Neural progenitor cell (in vitro differentiated cells): ENCODE measurements at places on chromosomes 7 and 10. TPM values are rescaled to one million over a fixed set of nuclear protein-coding genes. Genes with fewer than 3 reads are reported as not detected.
A peak's percentile ranks its signal among the peaks of the same experiment; 100 is the strongest.

The KIF11 gene
- total RNA-seq: 80.2 and 128 TPM in 2 replicates

The OR9A2 gene
- not detected in 2 replicates for total RNA-seq

The GBX1 gene
- not detected in 2 replicates for total RNA-seq

The IFIT2 gene
- 0.06 and 0.22 TPM in 2 replicates for total RNA-seq

The PHF14 gene
- 53.1 and 80.4 TPM in 2 replicates for total RNA-seq

The RAMP3 gene
- total RNA-seq: not detected in 2 replicates

The SPDYE5 gene
- not detected in 2 replicates for total RNA-seq

The MMRN2 gene
- 0.28 and 1.4 TPM in 2 replicates for total RNA-seq

The PANK1 gene
- 38.0 and 49.0 TPM in 2 replicates for total RNA-seq

The NYAP1 gene
- 1.2 and 6.7 TPM in 2 replicates for total RNA-seq

The NME8 gene
- total RNA-seq: 0.34 and 9.0 TPM in 2 replicates

The AKR1D1 gene
- 0.28 TPM in 1 of 2 replicates, not detected in the other for total RNA-seq

The CYP2C19 gene
- not detected in 2 replicates for total RNA-seq

The PRSS58 gene
- not detected in 2 replicates for total RNA-seq

GRCh38 chr7:214410-215212 lies 22.2 kb downstream of the FAM20C start:
- DNase-seq: no peak
- no peak overlapping the region for H3K4me3 ChIP-seq
- H3K27me3 ChIP-seq: no peaks in the 10 kb centered on the region
- H3K36me3 ChIP-seq: no peaks in the 10 kb centered on the region

- no peaks in the 10 kb centered on the region for H3K4me1 ChIP-seq
- no peaks in the 10 kb centered on the region for H3K27me3 ChIP-seq
- H3K27ac ChIP-seq: no peak overlapping the region
- DNase-seq: no peak
- H3K36me3 ChIP-seq: no peaks in the 10 kb centered on the region
Observed at GRCh38 chr10:71825217-71825616, 25.8 kb downstream of the PSAP start.

GRCh38 chr10:12013926-12014325 lies 28.7 kb downstream of the UPF2 start:
- DNase-seq: no peak
- no peaks in the 10 kb centered on the region for H3K4me1 ChIP-seq
- H3K27ac ChIP-seq: no peak overlapping the region
- no peaks in the 10 kb centered on the region for H3K27me3 ChIP-seq

DNA sequence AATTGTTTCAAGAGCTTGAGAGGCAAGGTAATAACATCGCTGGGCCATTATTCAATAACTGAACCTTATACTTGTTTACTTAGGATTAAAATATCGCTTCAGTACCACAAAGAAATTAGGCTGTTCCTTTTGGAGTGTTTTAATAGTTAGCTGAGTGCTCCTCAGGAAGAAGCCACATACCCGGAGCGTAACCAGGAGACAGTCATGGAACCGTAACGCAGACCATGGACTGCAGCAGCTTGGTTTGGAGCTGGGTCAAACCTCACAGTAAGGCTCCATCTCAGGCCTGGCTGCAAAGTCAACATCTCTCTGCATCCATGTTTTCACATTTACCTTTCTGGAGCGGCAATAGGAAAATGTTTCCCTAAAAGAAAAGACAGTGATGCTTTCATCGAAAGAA lies 599.0 kb downstream of the TNS3 start:
- no peak overlapping the region for H3K27ac ChIP-seq
- no peaks in the 10 kb centered on the region for H3K4me1 ChIP-seq
- H3K4me3 ChIP-seq: no peak overlapping the region
- no peaks in the 10 kb centered on the region for H3K27me3 ChIP-seq
- DNase-seq: no peak
- H3K36me3 ChIP-seq: no peaks in the 10 kb centered on the region

GRCh38 chr10:49539320-49539885 lies 482 bp upstream of the ERCC6 start:
- peaks cover 8% of the 10 kb centered on the region for H3K4me1 ChIP-seq
- H3K4me3 ChIP-seq: peak overlapping the region; percentile 55
- H3K27ac ChIP-seq: no peak overlapping the region
- peak; percentile 34 for DNase-seq
- H3K27me3 ChIP-seq: peaks cover 21% of the 10 kb centered on the region

- peaks cover 28% of the 10 kb centered on the region for H3K4me1 ChIP-seq
- no peaks in the 10 kb centered on the region for H3K36me3 ChIP-seq
- no peak for DNase-seq
- H3K4me3 ChIP-seq: no peak overlapping the region
Observed at GRCh38 chr10:64115471-64115870, 594.3 kb downstream of the REEP3 start.

GRCh38 chr7:7177044-7177517 lies 5.3 kb upstream of the C1GALT1 start:
- H3K27me3 ChIP-seq: no peaks in the 10 kb centered on the region
- peaks cover 34% of the 10 kb centered on the region for H3K4me1 ChIP-seq
- peak; percentile 29 for DNase-seq
- no peaks in the 10 kb centered on the region for H3K36me3 ChIP-seq

- H3K36me3 ChIP-seq: no peaks in the 10 kb centered on the region
- no peak for DNase-seq
- no peak overlapping the region for H3K4me3 ChIP-seq
- H3K27me3 ChIP-seq: no peaks in the 10 kb centered on the region
- H3K27ac ChIP-seq: no peak overlapping the region
Observed at GRCh38 chr7:129123510-129123857, 21.0 kb upstream of the TSPAN33 start.

DNA sequence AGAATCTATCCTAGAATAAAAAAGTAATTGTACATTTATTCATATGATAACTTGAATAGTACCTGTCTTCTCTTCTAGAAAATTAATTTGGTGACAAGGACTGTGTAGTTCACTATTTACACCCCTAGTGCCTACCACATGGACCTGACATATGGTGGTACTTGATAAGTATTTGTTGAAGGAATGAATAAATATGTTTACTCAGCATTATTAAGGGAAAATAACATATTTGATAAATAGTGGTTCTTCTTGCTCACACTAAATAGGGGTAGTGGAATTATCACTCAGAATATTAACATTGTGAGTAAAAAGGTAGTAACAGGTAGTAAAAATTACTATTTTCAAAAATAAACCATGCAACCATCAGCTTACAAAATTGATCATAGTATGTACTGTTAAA lies 2.8 kb downstream of the SHTN1 start:
- H3K36me3 ChIP-seq: no peaks in the 10 kb centered on the region
- no peak overlapping the region for H3K27ac ChIP-seq
- H3K27me3 ChIP-seq: no peaks in the 10 kb centered on the region
- DNase-seq: no peak
- peaks cover 4% of the 10 kb centered on the region for H3K4me1 ChIP-seq

GRCh38 chr10:119518176-119518575 lies 24.3 kb downstream of the RGS10 start:
- H3K4me1 ChIP-seq: peaks cover 24% of the 10 kb centered on the region
- H3K27ac ChIP-seq: no peak overlapping the region
- DNase-seq: no peak
- no peaks in the 10 kb centered on the region for H3K36me3 ChIP-seq
- no peak overlapping the region for H3K4me3 ChIP-seq

GRCh38 chr10:46537309-46537708 lies 19.1 kb downstream of the GPRIN2 start:
- H3K27me3 ChIP-seq: no peaks in the 10 kb centered on the region
- no peak overlapping the region for H3K27ac ChIP-seq
- DNase-seq: peak; percentile 53
- H3K4me3 ChIP-seq: no peak overlapping the region
- no peaks in the 10 kb centered on the region for H3K36me3 ChIP-seq

DNA sequence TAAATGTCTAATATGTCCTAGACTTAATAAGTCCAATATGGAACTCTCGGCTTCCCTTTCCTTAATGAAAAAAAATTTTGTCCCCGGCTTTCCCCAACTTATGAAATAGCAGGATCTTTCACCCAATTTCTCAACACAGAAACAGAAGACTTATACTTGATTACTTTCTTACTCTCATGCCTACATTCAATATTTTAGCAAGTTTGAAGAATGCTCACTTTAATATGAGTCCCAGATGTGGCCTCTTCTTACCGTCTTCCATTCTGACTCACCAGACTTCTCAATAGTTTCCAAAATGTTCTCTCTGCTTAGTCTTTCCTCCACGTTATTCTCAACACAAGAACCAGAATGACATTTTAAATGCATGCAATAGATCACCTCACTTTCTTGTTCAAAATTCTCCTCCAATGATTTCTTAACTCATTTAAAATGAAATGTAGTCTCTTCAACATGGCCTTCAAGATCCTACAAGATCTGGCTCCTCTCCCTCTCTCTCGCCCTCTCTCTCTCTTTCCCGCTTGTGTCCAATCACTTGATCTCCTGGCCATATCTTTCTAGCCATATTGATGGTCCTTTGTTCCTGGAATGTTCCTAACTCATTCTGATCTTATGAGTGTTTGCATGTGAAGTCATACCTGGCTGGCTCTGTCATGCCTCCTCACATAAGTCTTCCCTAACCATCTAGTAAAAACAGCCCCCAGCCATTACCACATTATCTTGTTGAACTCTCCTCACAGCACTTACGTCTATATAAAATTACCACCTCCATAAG lies 119.7 kb upstream of the FAM3C start:
- peaks cover 14% of the 10 kb centered on the region for H3K4me1 ChIP-seq
- H3K27me3 ChIP-seq: no peaks in the 10 kb centered on the region
- no peak for DNase-seq
- no peak overlapping the region for H3K4me3 ChIP-seq

DNA sequence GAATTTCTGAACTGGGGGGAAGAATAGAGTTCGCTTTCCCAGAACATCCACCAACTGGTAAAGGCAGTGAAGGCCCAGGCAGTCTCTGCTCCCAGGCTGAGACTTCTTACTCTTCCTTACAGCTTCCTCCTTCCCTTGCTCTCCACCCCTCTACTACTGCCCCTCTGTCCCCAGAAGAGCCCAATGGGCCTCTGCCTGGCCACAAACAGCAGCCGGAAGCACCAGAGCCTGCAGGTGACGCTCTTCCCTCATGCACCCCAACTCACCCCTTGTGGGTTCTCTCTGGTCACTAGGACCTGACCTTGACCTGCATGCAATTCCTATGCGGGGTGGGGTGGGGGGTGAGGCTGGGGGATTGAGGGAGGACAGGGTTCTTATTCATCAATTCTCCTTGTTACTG lies 16.5 kb downstream of the FAM131B start:
- no peak overlapping the region for H3K4me3 ChIP-seq
- DNase-seq: no peak
- peaks cover 4% of the 10 kb centered on the region for H3K4me1 ChIP-seq
- H3K36me3 ChIP-seq: no peaks in the 10 kb centered on the region
- H3K27ac ChIP-seq: no peak overlapping the region

GRCh38 chr7:140081774-140082425 lies 19.1 kb upstream of the PARP12 start:
- no peaks in the 10 kb centered on the region for H3K4me1 ChIP-seq
- no peaks in the 10 kb centered on the region for H3K36me3 ChIP-seq
- no peaks in the 10 kb centered on the region for H3K27me3 ChIP-seq
- H3K4me3 ChIP-seq: no peak overlapping the region
- DNase-seq: no peak
- H3K27ac ChIP-seq: no peak overlapping the region

DNA sequence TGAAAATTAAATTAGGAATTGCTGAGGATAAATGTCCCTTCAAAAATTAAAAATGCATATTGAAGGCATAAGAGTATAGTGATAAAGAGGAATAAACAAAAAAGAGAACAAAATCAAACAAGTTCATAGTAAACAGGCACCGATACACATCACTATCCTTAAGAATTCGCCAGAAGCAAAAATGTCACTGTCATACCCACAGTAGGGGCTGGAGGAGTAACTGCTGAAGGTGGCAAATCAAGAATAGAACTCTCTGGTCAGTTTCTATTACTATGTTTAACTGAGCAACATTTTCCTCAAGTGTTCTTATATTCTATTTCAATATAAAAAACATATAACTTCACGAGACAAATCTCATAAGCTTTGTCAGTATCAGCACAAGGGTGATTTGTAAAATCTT lies 84.0 kb downstream of the VPS41 start:
- no peak for DNase-seq
- no peaks in the 10 kb centered on the region for H3K36me3 ChIP-seq

- H3K4me1 ChIP-seq: peaks cover 26% of the 10 kb centered on the region
- no peaks in the 10 kb centered on the region for H3K27me3 ChIP-seq
- H3K36me3 ChIP-seq: no peaks in the 10 kb centered on the region
- no peak overlapping the region for H3K4me3 ChIP-seq
- H3K27ac ChIP-seq: no peak overlapping the region
- DNase-seq: no peak
Observed at GRCh38 chr7:137981175-137981574, 20.7 kb downstream of the CREB3L2 start.

- no peak for DNase-seq
- H3K36me3 ChIP-seq: no peaks in the 10 kb centered on the region
- H3K4me3 ChIP-seq: no peak overlapping the region
- no peaks in the 10 kb centered on the region for H3K27me3 ChIP-seq
- no peaks in the 10 kb centered on the region for H3K4me1 ChIP-seq
- H3K27ac ChIP-seq: no peak overlapping the region
Observed at GRCh38 chr10:32489901-32490300, 44.0 kb downstream of the CCDC7 start.

- no peaks in the 10 kb centered on the region for H3K27me3 ChIP-seq
- H3K4me3 ChIP-seq: no peak overlapping the region
- no peak for DNase-seq
- no peak overlapping the region for H3K27ac ChIP-seq
Observed at GRCh38 chr10:113187063-113187777, 237.2 kb downstream of the TCF7L2 start.

DNA sequence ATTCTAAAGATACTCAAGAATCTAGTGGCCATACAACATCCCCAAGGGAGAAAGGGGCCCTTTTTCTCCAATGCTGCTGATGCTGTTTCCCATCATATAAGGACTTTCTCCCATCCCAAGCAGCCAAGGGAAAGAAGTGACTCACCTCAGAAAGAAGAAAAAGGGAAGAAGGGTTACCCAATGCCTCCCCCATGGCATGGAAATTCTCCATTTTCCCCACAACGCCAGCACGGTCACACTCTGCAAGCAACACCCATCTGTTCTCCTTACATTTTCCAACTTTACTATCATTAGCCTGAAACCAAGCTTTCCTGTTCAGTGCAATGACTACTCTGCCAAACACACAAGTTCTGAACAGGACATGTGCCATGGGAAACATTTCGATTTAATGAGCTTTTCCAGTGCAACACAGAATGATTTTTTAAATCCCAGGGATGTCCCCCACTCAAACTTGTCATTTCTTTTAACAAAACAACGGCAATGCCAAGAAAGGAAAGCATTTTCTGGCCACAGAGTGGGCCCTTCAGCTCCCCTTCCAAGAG lies 67.9 kb downstream of the PTPRN2 start:
- no peaks in the 10 kb centered on the region for H3K4me1 ChIP-seq
- H3K27me3 ChIP-seq: no peaks in the 10 kb centered on the region
- no peak for DNase-seq
- no peak overlapping the region for H3K27ac ChIP-seq
- no peak overlapping the region for H3K4me3 ChIP-seq

GRCh38 chr7:88095-88926 lies 104.1 kb upstream of the FAM20C start:
- H3K4me3 ChIP-seq: no peak overlapping the region
- H3K27me3 ChIP-seq: peaks cover 11% of the 10 kb centered on the region
- no peaks in the 10 kb centered on the region for H3K36me3 ChIP-seq

GRCh38 chr7:1106793-1107421 lies 19.0 kb downstream of the GPER1 start:
- no peaks in the 10 kb centered on the region for H3K27me3 ChIP-seq
- no peaks in the 10 kb centered on the region for H3K36me3 ChIP-seq
- no peak overlapping the region for H3K27ac ChIP-seq
- no peak overlapping the region for H3K4me3 ChIP-seq
- H3K4me1 ChIP-seq: peaks cover 4% of the 10 kb centered on the region

- H3K27me3 ChIP-seq: no peaks in the 10 kb centered on the region
- no peak overlapping the region for H3K27ac ChIP-seq
- H3K4me1 ChIP-seq: no peaks in the 10 kb centered on the region
- no peak for DNase-seq
Observed at GRCh38 chr7:85060696-85061095, 126.2 kb downstream of the SEMA3D start.
